Colonic mucosa (tissue), 4 donors: ENCODE measurements at places on chromosomes 13 and 19. TPM values are rescaled to one million over a fixed set of nuclear protein-coding genes. Genes with fewer than 3 reads are reported as not detected.

- H3K27ac ChIP-seq = no peak overlapping the region
- H3K36me3 ChIP-seq = no peaks in the 10 kb centered on the region
- no peak overlapping the region for H3K4me3 ChIP-seq
- no peak for DNase-seq
- no peaks in the 10 kb centered on the region for H3K27me3 ChIP-seq
These were observed 270.6 kb downstream of the SLITRK6 start for GRCh38 chr13:85528491-85529217.

- H3K27me3 ChIP-seq = no peaks in the 10 kb centered on the region
- no peaks in the 10 kb centered on the region for H3K4me1 ChIP-seq
- no peaks in the 10 kb centered on the region for H3K36me3 ChIP-seq
- DNase-seq = no peak
These were observed 164.7 kb downstream of the KATNAL1 start for GRCh38 chr13:30142486-30143211.

GRCh38 chr13:113319371-113319770, 22.3 kb downstream of the LAMP1 start:
- H3K4me1 ChIP-seq = no peaks in the 10 kb centered on the region
- H3K27me3 ChIP-seq = no peaks in the 10 kb centered on the region
- H3K4me3 ChIP-seq = no peak overlapping the region
- peaks cover 11% of the 10 kb centered on the region for H3K36me3 ChIP-seq
- no peak overlapping the region for H3K27ac ChIP-seq

Gene SCN1B
- total RNA-seq = 1.8 TPM

Gene ZNF432
- 7.7 TPM for total RNA-seq

Gene APOE
- total RNA-seq = 36.3 TPM
